GM20000 (cell line): ENCODE measurements at places on chromosomes 5 and 9.

- no peak for DNase-seq
Measured at GRCh38 chr5:124867137-124867704, 120.8 kb upstream of the ZNF608 start.

DNA sequence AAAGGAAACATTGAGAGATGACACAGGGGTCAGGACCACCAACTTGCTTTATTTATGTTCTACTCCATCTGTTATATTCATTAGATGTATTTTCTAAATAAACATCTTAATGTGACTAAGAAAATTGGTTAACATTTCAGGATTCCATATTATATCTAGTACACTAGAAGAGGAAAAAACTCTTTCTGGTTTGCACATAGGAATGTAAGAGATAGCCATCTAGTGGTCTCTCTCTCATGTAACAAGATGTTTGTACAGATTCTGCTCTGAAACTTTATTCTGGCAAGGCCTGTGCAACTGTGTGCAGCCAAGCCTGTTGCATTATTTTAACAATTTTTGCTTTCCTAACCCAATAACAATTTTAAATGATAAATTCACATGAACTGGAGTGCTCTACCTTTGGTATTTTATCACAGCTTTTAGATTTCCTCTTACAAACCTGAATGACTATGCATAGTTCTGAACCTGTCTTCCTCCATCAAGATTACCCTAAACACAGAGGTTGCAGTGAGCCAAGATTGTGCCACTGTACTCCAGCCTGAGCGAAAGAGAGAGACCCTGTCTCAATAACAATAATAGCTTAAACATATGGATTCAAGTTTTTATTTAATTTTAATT is 148.2 kb downstream of the GIN1 start:
- DNase-seq, result peak; percentile 7

GRCh38 chr5:131375351-131375750 is 111.5 kb downstream of the CDC42SE2 start:
- DNase-seq, result no peak

GRCh38 chr5:59207401-59207800 is 624.5 kb downstream of the RAB3C start:
- DNase-seq, result no peak

DNA sequence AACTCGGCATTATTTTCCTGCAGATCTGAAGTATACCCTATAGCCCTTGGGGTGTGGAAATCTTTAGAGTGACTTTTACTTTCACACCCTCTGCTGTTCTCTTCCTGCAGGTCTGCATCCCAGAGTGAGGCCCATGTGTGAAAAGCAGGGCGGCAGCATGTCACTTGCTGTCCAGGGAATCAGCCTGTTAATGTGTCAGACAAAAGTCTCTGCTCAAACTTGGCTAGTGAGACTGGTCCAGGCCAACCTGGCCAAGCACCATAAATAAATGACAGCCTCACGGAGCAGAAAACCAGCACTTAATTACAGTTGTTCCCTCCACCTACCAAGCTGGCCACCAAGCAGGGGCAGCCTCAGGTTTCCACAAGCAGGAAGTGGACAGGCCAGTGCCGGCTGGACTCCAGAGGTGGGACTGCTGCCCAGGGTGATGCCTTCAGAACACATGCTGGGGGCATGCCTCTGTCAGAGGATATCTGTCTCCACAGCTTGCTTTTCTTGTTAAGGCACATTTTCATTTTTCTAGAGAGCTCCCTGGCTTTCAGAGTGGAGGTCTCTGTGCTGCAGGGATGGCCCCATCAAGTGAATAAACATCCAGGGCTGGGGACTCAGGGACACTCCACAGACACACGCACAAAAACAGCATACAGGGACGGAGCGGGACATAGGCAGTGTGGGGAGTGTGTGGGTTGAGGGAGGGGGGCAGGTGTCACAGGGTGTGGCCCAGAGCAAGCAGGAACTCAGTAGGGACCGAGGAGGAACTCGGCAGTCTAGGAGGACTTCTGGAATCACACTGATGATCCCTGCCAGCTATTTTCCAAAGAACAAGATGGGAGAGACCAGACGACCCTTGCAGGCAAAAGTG is 243.8 kb upstream of the IRX1 start:
- no peak for DNase-seq

DNA sequence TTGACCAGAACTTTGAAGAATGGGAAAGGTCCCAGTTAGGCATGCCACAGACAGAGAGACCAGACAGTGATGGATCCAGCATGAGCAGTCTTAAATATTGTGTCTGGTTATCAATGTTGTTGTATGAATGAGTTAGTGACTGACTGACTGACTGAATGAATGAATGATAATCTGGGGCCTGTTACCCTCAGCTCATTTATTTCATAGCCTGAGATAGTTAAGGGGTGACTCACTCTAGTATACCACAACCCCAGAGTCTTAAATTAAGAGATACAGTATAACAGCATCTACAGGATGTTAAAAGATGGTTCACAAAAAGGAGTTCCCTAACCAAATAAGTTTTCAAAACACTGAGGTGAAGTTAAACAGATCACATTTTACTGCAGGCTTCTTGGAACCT is 133.5 kb downstream of the SGCD start:
- DNase-seq, result no peak

GRCh38 chr9:110049699-110050450 is 158.1 kb downstream of the C9orf152 start:
- DNase-seq, result no peak

- DNase-seq, result peak; percentile 51
Measured at GRCh38 chr5:155616779-155617392, 603.3 kb downstream of the KIF4B start.

DNA sequence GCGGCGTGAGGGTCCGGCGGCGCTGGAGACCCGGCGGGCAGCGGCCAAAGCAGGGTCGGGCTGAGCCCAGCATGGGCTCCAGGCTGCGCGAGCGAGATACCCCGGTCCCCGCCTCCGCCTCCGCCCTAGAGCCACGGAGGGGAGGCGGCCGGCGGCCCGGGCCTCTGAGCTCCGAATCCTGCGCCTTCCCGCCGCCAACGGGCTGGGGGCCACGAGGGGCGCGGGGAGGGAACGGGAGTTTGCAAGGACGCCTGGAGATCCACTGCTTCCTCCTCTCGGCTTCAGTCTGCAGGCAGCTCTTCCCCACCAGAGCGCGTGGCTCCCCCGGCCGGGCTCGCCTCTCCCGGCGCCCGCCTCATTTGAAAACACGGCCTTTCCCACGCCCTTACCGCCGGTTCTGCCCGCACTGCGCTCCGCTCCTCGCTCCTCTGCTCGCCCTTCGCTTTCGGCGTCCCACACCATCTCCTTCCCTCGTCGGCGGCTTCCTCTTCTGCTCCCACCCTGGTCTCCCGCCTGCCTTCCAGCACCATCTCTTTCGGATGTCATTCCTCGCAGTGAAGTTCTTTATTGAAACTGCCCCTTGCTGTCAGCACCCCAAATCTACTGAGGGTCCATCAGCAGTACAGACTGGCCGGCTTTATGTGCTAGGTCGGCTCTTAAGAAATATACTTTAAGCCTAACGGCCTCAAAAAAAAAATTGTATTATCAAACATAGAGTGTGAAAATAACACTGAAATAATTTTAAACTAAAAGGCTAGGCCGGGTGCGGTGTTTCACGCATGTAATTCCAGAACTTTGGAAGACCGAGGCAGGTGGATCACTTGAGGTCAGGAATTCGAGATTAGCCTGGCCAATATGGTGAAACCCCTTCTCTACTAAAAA is 105.0 kb upstream of the FAM120A start:
- DNase-seq, result no peak

- no peak for DNase-seq
Measured at GRCh38 chr9:134236001-134236421, 71.6 kb upstream of the RNU6ATAC start.

DNA sequence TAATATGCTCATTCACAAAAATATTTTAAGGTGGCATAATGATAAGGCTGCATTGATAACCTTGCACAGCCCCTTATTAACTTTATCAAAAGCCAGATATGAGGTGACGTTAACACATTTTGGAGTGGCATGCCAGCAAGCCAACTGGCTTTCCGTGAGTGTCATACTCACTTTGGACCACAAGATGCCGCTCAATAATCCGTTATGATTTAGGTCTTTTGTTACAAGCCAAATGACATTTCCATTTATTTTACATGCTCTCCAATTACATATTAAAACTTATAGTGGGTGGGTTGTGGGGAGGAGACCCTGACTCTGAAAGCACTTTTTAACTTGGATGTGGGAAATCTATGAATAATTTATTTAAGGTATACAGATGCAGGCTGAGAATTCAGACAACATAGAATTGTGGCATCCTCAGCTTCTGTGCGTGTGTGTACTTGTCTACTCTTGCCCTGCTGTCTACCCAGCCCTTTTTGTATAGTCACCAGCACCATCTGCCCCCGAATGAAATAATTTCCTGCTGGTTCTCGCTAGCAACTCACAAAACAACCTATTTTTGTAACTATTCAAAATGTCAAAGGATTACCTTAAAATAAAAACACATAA is 305.1 kb downstream of the PSAT1 start:
- DNase-seq, result peak; percentile 14

- no peak for DNase-seq
Measured at GRCh38 chr5:95241-95980, 3.4 kb downstream of the PLEKHG4B start.

DNA sequence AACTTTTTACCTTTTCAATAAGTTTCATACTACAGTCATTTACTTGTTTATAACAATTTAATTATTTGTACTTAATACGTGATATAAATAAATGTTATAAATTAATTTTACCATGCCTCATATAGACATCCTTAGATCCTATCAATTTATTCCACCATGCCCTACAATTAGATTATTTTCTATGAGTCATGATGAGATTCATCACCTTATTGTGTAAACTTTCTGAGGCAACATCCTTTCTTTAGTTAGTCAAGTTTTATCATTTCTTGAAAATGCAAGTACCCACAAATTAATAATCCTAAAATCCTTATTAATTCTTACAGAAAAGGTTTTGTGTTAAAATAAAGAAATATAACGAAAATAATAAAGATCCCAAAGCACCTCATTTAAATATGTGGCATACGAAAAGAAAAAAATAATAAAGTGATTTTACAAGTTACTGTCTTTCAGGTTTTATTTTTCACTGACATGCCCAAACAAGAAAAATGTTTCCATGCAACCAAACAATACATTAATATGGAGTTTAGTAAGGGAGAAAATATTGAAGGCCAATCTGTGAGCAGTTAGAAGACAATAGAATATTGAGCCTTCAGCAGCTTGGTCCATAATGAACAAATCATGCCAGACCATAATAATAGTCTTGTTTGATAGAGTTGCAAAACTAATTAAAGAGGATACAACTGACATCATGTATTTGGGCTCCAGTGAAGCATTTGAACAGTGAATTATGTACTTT is 188.7 kb upstream of the MRPS30 start:
- no peak for DNase-seq

- DNase-seq, result no peak
Measured at GRCh38 chr5:6783787-6784186, 70.6 kb downstream of the TENT4A start.

DNA sequence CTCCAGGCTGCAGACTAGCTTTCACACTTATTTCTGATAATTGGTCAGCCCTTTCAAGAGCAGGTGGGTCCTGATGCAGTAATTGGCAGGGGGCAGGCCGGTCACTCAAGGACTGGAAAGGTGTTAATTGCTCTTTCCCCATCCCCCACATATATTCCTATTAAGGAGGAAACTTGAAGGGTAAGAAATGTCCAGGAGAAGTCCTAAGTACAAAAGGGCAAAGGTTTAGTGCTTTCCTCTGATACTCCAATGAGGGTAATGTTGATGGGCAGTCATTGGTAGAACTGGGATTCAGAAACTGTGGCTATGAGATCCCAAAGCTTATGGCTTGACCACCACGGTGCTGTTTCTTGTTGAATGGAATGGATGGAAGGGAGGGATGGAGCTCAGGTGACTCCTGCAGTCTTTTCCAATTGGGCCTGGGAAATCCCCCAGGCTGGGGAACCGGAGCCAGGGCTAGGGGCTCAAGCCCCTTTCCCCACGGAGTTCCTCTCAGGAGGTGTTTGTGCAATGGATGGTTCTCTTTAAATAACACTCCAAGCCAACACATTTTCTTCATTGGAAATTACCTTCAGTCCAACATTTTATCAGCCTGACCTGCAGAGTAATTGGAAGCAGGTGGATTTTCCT is 103.2 kb upstream of the ALDH1B1 start:
- no peak for DNase-seq

DNA sequence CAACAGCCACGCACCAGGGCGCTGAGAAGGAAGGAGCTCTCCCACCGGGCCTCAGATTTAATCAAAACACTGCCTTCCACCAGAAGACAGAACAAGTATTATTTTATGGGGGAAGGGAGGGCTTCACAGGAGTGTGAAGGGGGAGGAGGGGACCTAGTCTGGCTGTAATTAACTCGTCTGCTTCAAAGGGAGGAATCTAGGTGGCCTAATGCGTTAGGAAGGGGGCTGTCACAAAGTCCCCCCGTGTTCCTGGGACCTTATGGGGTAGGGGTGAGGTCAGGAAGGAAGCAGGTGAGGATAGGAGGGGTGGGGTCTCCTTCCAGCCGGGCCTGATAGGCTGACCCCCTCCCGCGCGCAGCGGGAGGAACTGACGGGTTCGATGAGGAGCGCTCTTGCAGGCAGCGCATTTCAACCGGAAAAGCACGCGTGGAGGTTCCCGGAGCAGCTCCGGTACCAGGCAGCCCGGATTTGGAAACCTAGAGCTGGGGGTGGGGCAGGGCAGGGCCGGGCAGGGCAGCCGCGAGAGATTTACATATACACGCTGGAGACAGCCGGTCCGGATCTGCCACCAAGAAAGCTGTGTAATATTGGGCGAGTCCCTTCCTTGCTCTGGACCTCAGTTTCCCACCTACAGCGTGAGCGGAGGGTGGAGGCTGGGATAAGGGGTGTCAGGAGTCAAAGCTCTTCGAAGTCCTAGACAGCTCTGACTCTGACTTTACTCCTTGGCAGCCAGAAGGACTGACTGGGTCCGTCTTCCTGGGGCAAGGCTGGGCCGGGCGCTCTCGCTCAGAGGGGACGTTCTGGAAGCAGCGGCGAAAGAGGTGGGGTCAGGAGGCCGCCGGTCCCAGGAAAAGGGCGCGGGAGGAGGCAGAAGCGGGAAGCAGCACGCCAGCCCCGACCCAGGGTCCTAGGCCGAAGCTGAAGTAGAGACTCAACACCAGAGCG is 1.8 kb downstream of the SHB start:
- peak; percentile 32 for DNase-seq

GRCh38 chr9:2228132-2228531 is 213.0 kb downstream of the SMARCA2 start:
- DNase-seq, result no peak

DNA sequence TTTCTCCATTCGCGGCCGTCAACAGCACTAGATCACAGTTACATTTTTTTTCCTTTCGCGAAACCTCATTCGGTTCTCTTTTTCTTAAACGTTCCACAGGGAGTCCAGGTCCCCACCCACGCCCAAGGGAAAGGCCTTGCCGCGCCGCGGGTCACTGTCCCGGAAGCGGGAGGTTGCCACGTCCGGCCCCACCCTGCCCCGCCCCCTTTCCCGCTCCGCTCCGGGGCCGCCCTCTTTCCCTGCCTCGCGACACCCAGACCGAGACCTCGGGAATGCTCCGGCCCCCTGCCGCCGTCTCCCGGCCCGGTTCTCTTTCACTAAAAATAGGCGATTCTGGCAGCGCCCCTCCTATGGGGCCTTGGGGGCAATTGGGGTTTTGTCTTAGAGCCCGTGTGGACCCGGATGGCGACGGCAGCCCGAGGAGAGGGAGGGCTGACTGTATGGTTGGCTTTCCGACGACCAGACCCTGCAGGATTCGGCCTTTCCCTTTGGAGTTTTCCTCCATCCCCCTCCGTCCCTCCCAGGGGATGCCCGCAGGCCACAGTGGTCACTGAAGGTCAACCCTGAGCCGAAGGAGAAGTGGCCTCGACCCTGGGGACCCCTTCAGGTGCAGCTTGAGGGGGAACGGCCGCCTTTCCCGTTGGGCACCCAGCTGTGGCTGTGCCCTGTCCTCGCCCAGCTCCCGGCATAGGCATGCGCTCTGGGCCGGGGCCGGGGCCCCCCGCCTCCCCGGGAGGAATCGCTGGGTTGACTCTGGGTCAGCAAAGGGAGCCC is 2.8 kb upstream of the RACK1 start:
- DNase-seq, result peak; percentile 87
